ENCODE measurements at places on chromosomes 3 and 15. TPM values are rescaled to one million over a fixed set of nuclear protein-coding genes. Genes with fewer than 3 reads are reported as not detected.

GRCh38 chr3:59456852-59457485 lies 407.1 kb upstream of the CFAP20DC start:
- no peaks in the 10 kb centered on the region for H3K4me1 ChIP-seq
- H3K36me3 ChIP-seq = peaks cover 2% of the 10 kb centered on the region
- DNase-seq = no peak
- H3K27me3 ChIP-seq = no peaks in the 10 kb centered on the region
- H3K4me3 ChIP-seq = no peak overlapping the region
- no peak overlapping the region for H3K27ac ChIP-seq

DNA sequence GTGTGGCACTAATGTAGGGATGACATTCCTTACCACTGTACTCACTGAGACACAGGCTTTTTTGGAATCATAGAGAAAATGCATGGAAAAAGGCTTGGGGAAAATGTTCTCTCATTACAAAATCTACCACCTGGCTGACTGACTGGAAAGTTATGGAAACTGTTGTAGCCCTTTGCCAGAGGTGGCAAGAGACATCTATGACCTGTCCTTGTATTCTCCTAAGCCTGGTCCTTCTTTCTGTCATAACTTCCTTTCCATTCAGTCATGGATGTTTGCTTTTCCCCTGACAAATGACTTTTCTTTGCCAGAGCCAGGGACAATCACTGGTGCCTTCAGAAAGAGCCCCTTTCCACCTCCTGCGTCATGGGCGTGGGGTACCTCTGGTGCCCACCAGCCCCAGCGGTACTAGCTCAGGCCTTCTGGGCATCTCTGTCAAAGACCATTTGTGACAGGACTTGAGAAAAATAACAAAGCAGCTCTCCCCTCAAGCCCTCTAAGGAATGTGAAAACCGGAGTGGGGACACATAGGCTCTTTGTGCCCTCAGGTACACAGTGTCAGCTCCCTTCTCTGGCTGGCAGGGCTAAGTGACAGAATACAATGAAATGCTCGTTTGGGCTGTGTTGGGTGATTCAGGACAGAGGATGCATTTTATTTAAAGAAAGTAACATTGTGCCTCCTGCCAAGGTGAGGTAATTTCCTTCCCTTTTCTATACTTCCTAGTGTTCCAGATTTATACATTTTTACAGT lies 381.1 kb upstream of the RASGRP1 start:
- H3K27me3 ChIP-seq = no peaks in the 10 kb centered on the region
- H3K4me3 ChIP-seq = no peak overlapping the region
- H3K36me3 ChIP-seq = no peaks in the 10 kb centered on the region
- H3K27ac ChIP-seq = no peak overlapping the region
- DNase-seq = no peak

- H3K27me3 ChIP-seq = no peaks in the 10 kb centered on the region
- no peak overlapping the region for H3K4me3 ChIP-seq
- no peak overlapping the region for H3K27ac ChIP-seq
- peaks cover 31% of the 10 kb centered on the region for H3K4me1 ChIP-seq
- H3K36me3 ChIP-seq = no peaks in the 10 kb centered on the region
Measured at GRCh38 chr15:66897416-66897815, 168.0 kb upstream of the SMAD3 start.

DNA sequence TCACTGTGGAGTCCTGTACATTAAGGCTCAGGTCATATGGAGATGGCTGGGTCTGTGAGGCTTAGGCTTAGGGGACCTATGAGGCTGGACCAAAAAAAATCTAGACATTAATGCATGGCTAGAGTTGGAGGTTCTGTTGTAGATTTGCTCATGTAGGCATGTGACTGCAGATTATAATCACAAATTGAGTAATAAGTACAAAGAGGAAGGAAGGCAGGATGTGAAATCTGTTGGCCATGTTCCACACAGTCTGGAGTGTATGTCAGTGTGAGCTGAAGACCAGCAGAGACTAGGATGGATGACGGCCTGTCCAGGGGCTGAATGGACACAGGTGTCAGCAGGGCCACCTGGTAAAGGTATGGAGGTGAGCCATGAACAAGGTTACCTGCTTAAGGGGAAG lies at the start of gene ST3GAL6:
TSS of gene ST3GAL6 (plus strand) at position 265 of the 400 bp plus-strand sequence. CDS start 5,101 bp downstream, outside the sequence.
- H3K27ac ChIP-seq = peak within 1 kb of the TSS; percentile 9
- H3K27me3 ChIP-seq = peaks cover 24% of the 10 kb centered on the region
- H3K36me3 ChIP-seq = no peaks in the 10 kb centered on the region
- no peak for DNase-seq
- no peaks in the 10 kb centered on the region for H3K4me1 ChIP-seq

DNA sequence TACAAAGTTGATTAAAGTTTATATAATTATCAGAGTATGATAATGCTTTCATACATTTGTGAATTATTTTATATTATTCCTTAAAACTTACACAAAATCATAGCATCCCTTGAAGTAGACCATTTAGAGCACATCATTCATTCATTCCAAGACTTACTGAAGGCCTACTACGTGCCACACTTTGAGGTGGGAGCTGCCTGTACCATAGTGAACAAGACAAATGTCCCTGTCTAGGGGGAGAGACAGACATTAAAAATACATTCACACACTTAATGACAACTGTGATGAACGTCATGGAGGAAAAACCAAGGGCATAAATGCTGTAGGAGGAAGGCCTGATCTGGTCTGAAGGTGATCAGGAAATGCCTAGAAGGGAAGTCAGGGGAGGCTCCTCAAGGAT lies 12.1 kb downstream of the MCCC1 start:
- peaks cover 6% of the 10 kb centered on the region for H3K4me1 ChIP-seq
- H3K27me3 ChIP-seq = no peaks in the 10 kb centered on the region
- no peak for DNase-seq

- H3K4me3 ChIP-seq = no peak overlapping the region
- no peak for DNase-seq
- no peak overlapping the region for H3K27ac ChIP-seq
Measured at GRCh38 chr15:96692826-96693225, 362.3 kb downstream of the NR2F2 start.

- H3K4me3 ChIP-seq = no peak overlapping the region
- no peak overlapping the region for H3K27ac ChIP-seq
- no peaks in the 10 kb centered on the region for H3K4me1 ChIP-seq
- H3K27me3 ChIP-seq = no peaks in the 10 kb centered on the region
- DNase-seq = no peak
Measured at GRCh38 chr3:140536926-140537726, 140.7 kb upstream of the TRIM42 start.

- no peak for DNase-seq
- H3K36me3 ChIP-seq = peaks cover 2% of the 10 kb centered on the region
- peak overlapping the region; percentile 98 for H3K27ac ChIP-seq
- no peaks in the 10 kb centered on the region for H3K27me3 ChIP-seq
- peak overlapping the region; percentile 85 for H3K4me3 ChIP-seq
- H3K4me1 ChIP-seq = peaks cover 69% of the 10 kb centered on the region
Measured at GRCh38 chr15:73994912-73995622, 551 bp downstream of the PML start.

- H3K27ac ChIP-seq = no peak overlapping the region
- no peak overlapping the region for H3K4me3 ChIP-seq
- no peaks in the 10 kb centered on the region for H3K4me1 ChIP-seq
- no peaks in the 10 kb centered on the region for H3K27me3 ChIP-seq
- no peaks in the 10 kb centered on the region for H3K36me3 ChIP-seq
Measured at GRCh38 chr3:151328298-151328995, 902 bp downstream of the P2RY13 start.

DNA sequence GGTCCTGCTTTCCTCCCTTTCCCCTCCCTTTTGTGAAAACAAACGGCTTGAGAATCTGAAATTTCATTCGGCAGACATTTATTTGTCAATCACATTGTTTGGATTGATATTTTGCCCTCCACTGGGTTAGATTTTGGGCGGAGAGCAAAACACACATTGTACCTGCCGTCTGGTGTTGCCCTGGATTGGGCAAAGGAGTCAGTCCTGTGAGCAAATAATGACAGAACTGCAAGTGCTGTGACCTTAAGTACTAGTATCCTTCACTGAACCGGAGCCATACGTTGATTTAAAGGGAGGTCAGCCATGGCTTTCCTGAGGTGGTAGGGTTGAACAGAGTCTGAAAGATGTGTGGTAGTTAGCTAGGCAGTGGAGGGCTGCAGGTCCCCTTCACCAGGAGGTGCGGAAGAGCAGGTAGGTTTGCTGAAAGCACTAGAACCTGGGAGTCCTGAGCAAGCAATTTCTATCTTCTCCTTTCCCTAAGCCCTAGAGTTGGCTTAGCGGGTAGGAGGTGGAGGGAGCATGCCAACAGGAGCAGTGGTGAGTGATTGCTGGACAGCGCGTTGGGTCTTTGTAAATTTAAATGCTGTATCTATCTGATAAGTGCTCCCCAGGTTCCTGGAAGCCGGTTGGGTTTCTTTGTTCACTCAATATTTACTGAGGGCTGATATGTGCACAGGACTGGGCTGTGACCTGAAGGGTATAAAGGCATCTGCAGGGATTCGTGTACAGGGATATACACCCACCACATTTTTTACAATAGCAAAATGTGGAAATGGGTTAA lies 2.0 kb downstream of the PDIA5 start:
- peaks cover 66% of the 10 kb centered on the region for H3K4me1 ChIP-seq
- peak overlapping the region; percentile 97 for H3K4me3 ChIP-seq
- H3K36me3 ChIP-seq = peaks cover 1% of the 10 kb centered on the region

DNA sequence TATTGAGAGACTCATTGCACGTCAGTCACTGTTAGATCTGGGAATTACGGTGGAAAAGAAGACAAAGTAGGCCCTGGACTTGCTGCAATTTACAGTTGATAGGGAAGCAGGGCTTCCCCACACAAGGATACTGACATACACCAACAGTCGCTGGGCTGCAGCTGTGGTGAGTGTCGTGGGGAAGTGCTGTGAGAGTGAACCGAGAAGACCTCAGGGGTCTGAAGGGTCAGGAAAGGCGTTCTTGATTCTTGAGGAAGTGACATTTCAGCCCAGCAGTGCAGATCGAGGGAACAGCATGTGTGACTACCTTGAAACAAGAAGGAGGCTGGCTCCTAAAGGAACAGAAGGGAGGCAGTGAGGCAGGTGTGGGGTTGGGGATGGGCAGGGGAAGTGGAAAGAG lies 22.5 kb downstream of the MYZAP start:
- H3K27ac ChIP-seq = no peak overlapping the region
- no peak for DNase-seq
- peaks cover 4% of the 10 kb centered on the region for H3K36me3 ChIP-seq
- peaks cover 4% of the 10 kb centered on the region for H3K27me3 ChIP-seq
- peaks cover 13% of the 10 kb centered on the region for H3K4me1 ChIP-seq

DNA sequence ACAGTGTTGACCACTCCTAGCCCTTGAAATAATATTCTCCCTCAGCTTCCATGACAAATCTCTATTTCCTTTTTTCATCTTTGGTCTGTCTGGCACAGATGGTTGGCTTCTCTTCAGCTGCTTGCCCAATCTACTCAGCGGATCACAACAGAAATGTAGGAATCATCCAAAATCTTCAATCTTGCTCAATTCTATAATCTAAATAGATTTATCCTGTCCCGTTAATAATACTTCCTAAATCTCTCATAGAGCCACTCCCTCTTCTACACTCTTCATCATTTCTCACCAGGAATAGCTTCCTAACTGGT lies 3.8 kb downstream of the PEAK1 start:
- H3K27me3 ChIP-seq = no peaks in the 10 kb centered on the region
- no peak overlapping the region for H3K4me3 ChIP-seq
- H3K4me1 ChIP-seq = peaks cover 40% of the 10 kb centered on the region

DNA sequence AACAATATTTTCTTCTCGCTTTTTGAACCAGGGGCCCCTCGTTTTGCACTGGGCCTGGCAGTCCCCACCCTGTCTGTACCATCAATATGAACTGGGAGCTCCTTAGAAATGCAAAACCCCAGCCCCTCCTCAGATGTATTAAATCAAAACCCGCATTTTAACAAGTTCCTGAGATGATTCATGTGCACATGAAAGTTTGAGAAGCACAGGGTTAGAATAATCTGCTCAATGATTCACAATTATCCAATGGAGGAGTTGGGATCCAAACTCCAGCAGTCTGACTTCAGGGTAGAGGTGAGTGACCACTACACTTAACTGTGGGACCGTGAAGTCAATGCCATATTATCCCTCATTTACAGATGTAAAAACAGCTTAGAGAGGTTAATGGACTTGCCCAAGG lies 256.4 kb downstream of the IGSF11 start:
- DNase-seq = no peak
- no peak overlapping the region for H3K4me3 ChIP-seq
- H3K36me3 ChIP-seq = no peaks in the 10 kb centered on the region
- no peaks in the 10 kb centered on the region for H3K4me1 ChIP-seq
- peaks cover 2% of the 10 kb centered on the region for H3K27me3 ChIP-seq

DNA sequence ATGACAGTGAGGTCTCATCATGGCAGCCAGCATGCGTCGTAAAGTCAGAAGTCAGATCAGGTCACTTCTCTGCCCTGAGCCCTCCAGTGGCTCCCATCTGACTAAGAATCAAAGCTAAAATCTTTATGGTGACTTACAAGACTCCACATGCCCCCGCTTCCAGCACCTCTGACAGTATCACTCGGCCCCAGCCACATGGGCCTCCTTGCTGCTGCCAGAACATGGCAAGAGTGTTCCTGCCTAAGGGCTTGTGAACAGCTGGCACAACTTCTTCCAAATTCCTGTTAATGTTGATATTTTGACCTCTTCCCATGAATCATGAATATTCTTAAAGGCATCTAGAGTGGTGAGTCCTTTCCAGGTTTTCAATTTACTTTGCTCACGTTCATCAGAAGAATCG lies 20.5 kb downstream of the POLR2M start:
- H3K36me3 ChIP-seq = peaks cover 3% of the 10 kb centered on the region
- H3K27me3 ChIP-seq = no peaks in the 10 kb centered on the region
- H3K4me3 ChIP-seq = no peak overlapping the region
- DNase-seq = no peak
- peaks cover 14% of the 10 kb centered on the region for H3K4me1 ChIP-seq

GRCh38 chr3:193840111-193840641 lies 247.2 kb downstream of the OPA1 start:
- peaks cover 82% of the 10 kb centered on the region for H3K27me3 ChIP-seq
- H3K4me1 ChIP-seq = peaks cover 6% of the 10 kb centered on the region
- H3K4me3 ChIP-seq = no peak overlapping the region
- no peak for DNase-seq
- H3K36me3 ChIP-seq = peaks cover 2% of the 10 kb centered on the region
- no peak overlapping the region for H3K27ac ChIP-seq

DNA sequence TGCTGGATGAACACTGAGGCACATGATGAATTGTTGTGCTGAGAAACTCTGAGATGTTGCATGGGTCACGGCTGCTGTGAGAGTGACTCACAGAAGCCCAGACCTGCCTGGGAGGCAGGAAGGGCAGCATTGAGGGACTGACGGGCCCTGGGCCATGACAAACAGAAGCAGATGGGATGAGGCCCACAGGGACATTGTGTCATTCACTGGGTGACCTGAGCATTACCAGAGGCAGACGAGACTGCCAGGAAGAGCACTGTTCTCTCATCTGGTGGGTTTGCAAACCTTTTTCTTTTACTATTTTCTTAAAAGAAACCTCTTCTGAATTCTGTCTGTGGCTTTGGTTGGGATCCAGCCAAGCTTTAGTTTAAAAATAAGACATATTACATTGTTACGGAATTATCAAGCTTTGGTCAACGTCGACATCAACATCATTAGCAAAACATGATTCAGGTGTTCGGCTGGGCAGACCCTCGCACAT lies 67.8 kb downstream of the BDH1 start:
- no peak overlapping the region for H3K4me3 ChIP-seq
- H3K4me1 ChIP-seq = peaks cover 85% of the 10 kb centered on the region
- no peaks in the 10 kb centered on the region for H3K36me3 ChIP-seq
- peak overlapping the region; percentile 95 for H3K27ac ChIP-seq

Gene ASTE1
- 6.6 TPM for total RNA-seq

Gene C3orf22
- not detected for total RNA-seq

Gene GASK1A
- total RNA-seq = not detected

Gene AADACL2
- not detected for total RNA-seq

Gene GOLGA6L2
- not detected for total RNA-seq

Gene ROPN1
- not detected for total RNA-seq

Gene MYO5A
- 41.0 TPM for total RNA-seq

Gene CCDC54
- not detected for total RNA-seq

Gene ZNF660
- total RNA-seq = 5.3 TPM

Gene SSUH2
- total RNA-seq = not detected

Gene ZMYND10
- total RNA-seq = 1.1 TPM

Gene IL17RB
- total RNA-seq = 0.22 TPM

Gene CTDSPL2
- total RNA-seq = 41.7 TPM

All from chondrocyte (in vitro differentiated cells).